GM18507 (cell line): ENCODE measurements at places on chromosomes 3 and 15.

- DNase-seq, result no peak
These were observed 2.8 kb upstream of the ISG20 start for GRCh38 chr15:88636050-88636449.

DNA sequence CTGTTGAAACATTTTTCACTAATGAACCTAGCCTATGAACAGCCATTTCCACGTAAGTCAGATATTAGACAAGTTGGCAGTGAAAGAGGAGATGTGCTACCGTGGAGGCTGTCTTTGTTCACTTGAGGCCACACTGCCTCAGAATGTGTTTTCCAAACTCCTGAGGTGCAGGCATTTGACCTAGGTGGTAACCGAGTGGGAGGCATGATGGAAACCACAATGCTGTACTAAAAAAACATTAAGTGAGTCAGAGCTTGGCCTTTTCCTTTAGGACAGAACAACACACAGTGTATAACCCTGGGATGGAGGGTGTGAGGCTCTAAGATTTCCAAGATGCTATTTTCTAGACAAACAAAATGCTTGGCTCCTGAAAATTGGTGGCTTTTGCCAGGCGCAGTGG lies 406.3 kb downstream of the SOX2 start:
- DNase-seq, result no peak

DNA sequence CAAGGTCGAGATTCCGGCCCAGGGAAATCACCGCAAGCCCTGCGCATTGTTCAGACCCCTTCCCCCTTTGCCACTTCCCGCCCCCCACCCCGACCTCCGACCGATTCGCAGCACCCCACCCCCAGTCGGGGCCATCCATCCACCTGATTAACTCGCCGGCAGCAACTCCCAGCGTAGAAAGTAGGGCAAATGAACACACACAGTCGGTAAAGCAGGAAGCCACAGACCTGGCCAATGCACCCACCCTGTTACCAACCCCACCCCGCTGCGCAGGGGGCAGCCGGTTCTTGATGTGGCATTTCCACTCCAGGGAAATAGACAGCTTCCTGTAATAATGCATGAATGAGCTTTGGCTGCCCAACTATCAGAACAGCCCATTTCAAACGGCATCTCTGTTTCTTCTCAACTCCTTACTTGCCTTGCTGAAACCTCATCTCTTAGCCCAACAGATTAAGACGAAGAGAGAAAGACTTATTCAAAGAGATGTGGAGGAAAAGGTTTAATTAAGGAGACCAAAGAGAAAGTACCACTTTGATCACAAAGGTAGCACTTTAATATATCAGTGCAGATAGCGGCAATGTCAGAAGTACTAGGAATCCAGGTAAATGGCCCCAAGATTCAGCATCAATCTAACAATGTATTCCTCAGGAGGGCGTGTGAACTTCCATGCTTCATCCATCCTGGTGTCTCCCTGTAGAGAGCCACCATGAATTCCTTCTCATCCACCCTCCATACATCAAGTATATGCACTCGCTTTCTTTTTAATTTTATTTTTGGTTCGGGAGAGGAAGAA lies 1.9 kb downstream of the TNIK start:
- no peak for DNase-seq

DNA sequence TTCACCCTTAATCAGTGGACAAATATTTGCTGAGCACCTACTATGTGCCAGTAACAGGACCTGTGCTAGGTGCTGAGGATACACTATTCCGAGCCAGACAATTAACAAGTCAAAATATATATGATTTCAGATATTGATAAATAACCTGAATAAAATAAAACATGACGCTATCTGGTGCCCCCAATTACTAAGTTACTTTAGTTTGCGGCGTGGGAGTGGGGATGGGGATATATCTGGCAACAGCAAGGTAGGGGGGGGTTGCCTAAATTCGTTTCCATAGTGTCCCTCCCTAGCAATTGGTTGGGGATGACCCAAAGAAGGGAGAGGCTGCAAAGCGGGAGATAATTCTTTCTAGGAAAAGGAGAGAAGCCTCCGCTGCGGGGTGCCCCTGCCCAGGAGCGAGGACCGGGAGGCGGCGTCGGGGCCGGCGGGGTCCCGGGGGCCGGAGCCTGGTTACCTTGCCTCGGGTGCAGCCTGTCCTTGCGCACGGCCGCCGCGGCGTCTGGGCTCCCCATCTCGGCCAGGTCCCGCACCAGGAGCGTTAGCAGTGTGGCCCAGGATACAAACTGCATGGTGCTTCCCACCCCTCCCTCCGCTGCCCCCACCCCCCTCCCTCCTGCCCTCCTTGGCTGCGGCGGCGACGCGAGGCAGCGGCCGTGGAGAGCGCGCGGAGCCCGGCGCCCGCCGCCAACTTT lies 567 bp downstream of the ADAMTS9 start:
- no peak for DNase-seq

DNA sequence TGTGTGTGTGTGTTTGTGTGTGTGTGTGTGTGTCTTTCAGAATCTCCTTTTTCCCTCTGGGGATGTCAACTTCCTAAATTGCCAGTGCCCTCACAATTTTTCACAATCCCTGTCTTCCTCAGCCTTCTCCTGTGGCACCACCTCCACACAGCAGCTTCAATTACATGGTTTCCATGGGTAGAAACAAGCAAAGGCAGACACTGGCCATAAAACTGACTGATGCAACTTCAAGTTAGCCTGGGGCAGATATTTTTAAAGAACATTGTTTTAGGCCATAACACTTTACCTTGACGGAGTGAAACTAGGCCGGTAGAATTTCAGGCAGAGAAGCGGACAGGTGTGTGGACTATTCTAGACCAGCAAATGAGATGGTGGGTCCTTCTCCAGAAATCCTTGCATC lies 405.8 kb upstream of the SUCLG2 start:
- DNase-seq, result no peak
